Gastrocnemius medialis (tissue), 4 donors: ENCODE measurements at places on chromosomes 5 and 9. TPM values are rescaled to one million over a fixed set of nuclear protein-coding genes. Genes with fewer than 3 reads are reported as not detected.
A peak's percentile ranks its signal among the peaks of the same experiment; 100 is the strongest.

DNA sequence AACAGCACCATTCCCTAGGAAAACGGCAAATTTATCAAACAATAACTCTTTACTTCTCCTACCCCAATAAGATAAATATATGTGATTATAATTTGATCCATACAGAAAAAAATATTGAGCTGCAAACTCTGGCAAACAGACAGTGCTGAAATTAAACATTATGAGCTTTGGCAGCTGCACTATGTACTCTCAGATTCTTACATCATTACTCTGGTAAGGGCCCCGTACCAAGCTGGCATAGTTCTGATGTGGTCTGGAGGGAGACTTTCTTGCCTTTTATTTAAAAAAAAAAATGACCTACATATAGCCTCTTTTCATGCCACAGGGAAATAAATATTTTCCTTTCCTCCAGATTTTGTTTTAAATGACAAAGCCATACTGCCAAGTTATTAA, 95.0 kb downstream of the NR6A1 start:
- H3K27ac ChIP-seq = no peak overlapping the region
- no peaks in the 10 kb centered on the region for H3K27me3 ChIP-seq
- no peaks in the 10 kb centered on the region for H3K36me3 ChIP-seq
- peaks cover 21% of the 10 kb centered on the region for H3K4me1 ChIP-seq

GRCh38 chr5:76790632-76791290, 28.1 kb upstream of the F2RL1 start:
- peak; percentile 10 for DNase-seq
- no peak overlapping the region for H3K4me3 ChIP-seq
- no peaks in the 10 kb centered on the region for H3K27me3 ChIP-seq
- peaks cover 4% of the 10 kb centered on the region for H3K4me1 ChIP-seq
- peak overlapping the region; percentile 8 for H3K27ac ChIP-seq

- no peak overlapping the region for H3K4me3 ChIP-seq
- no peak for DNase-seq
- H3K36me3 ChIP-seq = no peaks in the 10 kb centered on the region
- H3K4me1 ChIP-seq = no peaks in the 10 kb centered on the region
- peaks cover 18% of the 10 kb centered on the region for H3K27me3 ChIP-seq
Measured at GRCh38 chr5:135553688-135554462, 18.1 kb upstream of the NEUROG1 start.

- no peaks in the 10 kb centered on the region for H3K4me1 ChIP-seq
- no peak overlapping the region for H3K27ac ChIP-seq
- no peak for DNase-seq
- H3K36me3 ChIP-seq = no peaks in the 10 kb centered on the region
- H3K27me3 ChIP-seq = no peaks in the 10 kb centered on the region
Measured at GRCh38 chr5:39433848-39434247, 9.1 kb upstream of the DAB2 start.

DNA sequence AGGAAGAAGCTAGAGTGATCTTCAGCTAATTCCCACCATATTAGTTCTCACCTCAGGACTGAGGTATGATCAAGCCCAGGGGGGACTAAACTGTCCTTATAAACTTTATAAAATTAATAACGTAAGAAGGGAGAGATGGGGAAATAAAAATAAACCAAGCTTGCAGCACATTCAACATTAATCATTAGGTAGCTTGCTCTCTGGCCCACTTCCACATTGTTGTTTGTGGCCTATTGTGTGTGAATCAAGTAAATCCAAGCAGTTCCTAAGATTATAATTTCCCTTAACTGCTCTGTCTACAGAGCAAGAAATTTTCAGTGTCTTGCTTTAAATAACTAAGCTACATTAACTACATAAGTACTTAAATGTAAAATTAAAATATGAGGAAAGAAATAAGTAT, 131.3 kb upstream of the ABCA1 start:
- H3K4me3 ChIP-seq = no peak overlapping the region
- peaks cover 9% of the 10 kb centered on the region for H3K4me1 ChIP-seq
- no peak overlapping the region for H3K27ac ChIP-seq
- no peaks in the 10 kb centered on the region for H3K27me3 ChIP-seq

Gene FBP2
- total RNA-seq = 56.5 TPM
